NCI-H524 (cell line): ENCODE measurements at places on chromosomes 4 and X.

DNA sequence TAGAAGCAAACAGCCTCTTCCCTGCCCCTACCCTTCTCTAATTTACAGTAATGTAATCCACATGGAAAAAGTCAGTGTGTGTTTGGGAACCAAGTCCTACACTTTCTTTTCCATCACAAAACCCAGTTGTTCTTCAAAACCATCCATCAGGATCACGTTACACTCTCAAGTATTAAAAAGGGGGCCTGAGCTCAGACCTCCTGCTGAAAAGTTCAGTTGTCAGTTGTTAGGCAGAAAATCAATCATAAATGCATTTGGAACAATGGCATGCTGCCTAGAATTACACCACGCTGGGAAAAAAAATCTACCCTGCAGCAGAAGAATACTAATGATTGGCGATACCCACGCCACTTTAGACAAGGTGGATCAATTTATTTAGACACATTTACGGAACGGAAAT is 236.5 kb downstream of the PARM1 start:
- DNase-seq: no peak

DNA sequence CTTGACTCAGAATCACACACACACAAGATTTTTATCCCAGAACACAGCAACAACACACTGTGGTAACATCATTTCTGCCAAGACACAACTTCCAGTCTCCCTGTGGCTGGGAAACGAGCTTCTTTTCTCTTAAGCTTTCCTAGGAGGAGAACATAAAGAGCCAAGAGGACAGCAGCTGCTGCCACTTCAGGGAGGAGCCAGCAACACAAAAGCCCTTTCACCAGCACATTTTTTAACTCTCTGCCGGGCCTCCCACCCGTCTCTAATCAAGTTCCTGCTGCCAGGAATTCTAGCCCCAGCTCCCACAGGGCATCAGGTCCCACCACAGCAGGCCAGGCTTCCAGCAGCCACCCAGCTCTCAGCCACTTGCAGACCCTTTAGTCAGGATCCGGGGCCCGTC is 22.4 kb downstream of the FAT1 start:
- DNase-seq: peak; percentile 21

GRCh38 chr4:163868445-163868844 is 374.0 kb downstream of the TMA16 start:
- no peak for DNase-seq

- no peak for DNase-seq
Observed at GRCh38 chr4:39718366-39719323, 20.7 kb downstream of the UBE2K start.
